ENCODE measurements at places on chromosomes 7 and 10.
A peak's percentile ranks its signal among the peaks of the same experiment; 100 is the strongest.

- no peak for DNase-seq
Measured at GRCh38 chr10:122254831-122255230, 16.3 kb upstream of the BTBD16 start.

GRCh38 chr10:74371696-74372095 is 220.7 kb downstream of the ADK start:
- peak; percentile 20 for DNase-seq

DNA sequence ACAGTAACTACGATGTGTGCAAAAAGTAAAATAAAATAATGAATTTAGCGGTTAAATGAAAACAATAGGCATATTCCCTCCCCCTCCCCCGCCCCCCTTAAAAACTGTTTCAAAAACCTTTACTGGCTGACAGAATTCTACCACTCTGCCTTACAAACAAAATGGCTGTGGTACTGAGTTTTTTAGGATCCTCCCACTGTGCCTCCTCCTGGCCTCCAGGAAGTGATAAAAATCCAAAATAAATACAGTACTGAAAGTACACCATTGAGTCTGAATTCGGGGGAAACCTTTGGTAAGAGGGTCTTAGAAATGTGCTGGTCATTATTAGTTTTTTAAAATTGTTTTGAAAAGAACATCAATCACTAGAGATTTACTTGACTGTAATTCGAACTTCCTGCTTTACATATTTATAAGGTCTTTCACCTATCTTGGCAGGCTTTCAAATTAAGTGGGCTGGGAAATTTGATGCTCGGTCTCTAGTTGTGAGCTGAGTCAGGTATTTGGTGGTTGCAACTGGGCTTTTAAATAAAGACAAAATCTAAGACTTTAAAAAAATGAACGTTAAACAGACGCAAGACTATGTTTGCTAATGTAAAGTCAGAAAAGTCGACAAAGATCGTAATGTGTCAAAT is 32.5 kb upstream of the EPC1 start:
- peak; percentile 75 for DNase-seq

- peak; percentile 66 for DNase-seq
Measured at GRCh38 chr10:124641282-124642087, 102.7 kb downstream of the FAM53B start.

- DNase-seq, result no peak
Measured at GRCh38 chr7:8205031-8205387, 57.0 kb downstream of the ICA1 start.

DNA sequence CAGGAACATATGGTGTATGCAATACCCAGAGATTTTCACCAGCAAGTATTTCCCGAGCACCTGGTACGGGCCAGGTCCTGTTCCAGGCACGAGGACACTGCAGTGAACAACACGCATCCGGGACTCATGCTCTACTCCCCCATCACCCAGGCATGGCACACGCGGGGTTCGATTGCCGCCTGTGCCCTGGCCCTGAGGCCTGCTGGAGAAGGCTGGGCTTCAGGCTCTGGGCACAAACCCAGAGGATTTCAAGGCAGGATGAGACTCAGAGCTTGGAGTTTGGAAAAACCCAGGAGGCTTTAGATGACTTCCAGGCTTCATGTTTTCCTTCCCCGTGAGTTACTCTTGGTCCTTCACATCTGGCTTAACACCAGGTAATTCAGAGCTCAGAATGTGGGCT is 143.5 kb downstream of the NEURL1 start:
- DNase-seq, result no peak

All from fibroblast of pulmonary artery (primary cell).